ENCODE measurements at places on chromosomes 13 and 19.

DNA sequence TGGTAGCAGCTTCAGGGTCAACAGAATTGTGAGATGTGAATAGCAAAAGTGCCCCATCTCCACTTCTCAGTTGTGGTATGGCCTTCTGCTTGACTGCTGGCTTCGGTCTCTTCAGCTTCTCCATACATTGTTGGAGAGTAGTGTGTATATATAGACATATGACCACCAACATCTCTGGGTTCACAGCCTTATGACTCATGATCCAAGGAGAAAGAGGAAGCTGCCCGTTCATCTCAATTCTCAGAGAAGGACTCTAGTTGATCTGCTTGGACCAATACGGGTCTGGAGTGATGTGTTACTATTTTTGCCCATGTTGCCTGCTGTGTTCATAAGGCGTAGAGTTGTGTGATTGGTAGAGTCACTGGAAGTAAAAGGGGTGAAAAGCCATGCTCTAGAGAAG is 3.6 kb upstream of the COMMD6 start:
- DNase-seq: no peak

DNA sequence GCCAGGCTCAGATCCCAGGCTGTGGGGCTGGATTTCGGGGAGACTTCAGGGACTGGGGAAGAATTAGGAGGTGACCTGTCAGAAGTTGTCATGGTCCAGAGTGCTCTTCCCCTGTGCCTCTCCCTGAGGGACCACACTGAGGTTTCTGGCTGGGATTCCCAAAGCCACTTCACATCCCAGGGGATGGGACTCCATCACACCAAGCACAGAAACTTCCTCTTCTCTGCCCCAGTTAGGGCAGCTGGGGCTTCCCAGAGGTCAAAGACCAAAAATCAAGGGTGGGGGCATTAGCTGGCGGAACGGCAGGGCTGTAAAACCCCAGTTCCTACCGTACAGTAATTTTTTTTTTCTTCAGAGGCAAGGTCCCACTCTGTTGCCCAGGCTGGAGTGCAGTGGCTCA is 7.4 kb downstream of the FCER2 start:
- no peak for DNase-seq

GRCh38 chr19:31330237-31330636 is 19.0 kb downstream of the TSHZ3 start:
- no peak for DNase-seq

DNA sequence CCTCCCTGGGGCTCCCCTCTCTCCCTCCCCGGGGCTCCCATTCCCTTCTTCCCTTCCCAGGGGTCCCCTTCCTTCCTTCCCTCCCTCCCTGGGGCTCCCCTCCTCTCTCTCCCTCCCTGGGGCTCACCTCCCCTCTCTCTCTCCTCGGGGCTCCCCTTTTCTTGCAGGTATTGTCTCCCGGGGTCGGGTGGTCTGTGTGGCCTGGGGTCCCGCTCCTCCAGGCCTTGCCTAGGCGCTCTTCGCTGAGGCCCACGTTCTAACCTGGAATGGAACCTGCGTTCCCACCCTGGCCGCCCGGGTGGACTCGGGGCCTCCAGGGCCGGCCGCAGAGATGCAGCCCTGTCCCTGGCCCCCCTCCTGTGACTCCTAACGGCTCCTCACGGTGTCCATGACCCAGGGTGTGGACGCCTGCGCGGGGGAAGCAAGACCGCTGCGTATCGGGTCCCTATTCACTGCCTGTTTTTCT is 940 bp upstream of the DCUN1D2 start:
- no peak for DNase-seq

GRCh38 chr13:48902368-48902767 is 73.3 kb upstream of the FNDC3A start:
- peak; percentile 5 for DNase-seq

GRCh38 chr19:16365300-16365996 is 40.8 kb downstream of the KLF2 start:
- no peak for DNase-seq

DNA sequence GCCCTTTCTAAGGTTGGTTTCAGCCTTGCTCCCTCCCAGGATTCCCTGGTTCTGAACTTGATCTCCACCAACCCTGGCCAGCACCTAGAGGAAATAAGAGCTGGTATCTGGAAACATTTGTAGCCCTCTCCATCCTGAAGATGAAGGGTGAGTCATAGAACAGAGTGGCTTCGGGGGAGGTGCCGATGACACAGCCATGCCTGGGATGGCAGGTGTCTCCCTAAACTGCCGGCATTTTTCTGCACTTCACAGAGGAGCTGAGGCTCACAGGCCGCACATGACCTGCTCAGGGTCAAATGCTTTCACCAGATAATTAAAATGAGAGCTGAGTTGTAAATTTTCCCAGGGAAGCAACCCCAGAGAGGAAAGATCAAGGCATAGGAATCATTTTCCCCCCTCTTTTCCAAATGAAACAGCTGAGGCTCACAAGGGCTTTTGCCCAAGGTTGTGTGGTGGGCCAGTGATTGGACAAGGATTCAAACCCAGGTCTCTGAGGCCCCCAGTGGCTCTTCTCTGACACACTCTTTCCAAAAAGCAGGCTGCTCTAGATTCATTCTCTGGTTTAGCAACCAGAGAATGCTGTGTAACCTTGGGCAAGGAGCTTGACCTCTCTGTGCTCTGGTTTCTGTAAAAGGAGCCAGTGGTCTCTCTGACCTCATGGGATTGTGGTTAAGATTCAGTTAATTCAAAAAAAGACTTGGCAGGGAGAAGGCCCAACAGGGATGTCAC is 1.2 kb upstream of the SLC25A42 start:
- DNase-seq: no peak

DNA sequence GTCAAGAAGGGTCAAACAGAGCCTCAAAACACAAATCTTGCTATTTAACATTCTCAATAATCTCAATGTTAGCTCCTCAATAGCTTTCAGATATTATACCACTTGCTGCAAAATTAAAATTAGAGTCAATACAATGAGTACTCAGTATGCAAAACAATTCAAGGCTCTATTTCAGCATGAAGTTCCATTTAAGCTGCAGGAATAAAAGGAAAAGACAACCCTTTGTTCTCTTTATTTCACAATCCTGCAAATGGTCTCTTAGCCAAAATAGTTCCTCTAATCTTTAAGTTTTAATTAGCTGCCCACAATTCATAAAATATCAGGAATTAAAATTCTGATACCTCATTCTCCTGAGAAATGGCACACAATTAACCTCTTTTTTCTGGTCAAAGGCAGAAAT is 40.5 kb upstream of the DCT start:
- DNase-seq: no peak

- DNase-seq: peak; percentile 14
Observed at GRCh38 chr13:47646298-47646697, 354.8 kb downstream of the SUCLA2 start.

DNA sequence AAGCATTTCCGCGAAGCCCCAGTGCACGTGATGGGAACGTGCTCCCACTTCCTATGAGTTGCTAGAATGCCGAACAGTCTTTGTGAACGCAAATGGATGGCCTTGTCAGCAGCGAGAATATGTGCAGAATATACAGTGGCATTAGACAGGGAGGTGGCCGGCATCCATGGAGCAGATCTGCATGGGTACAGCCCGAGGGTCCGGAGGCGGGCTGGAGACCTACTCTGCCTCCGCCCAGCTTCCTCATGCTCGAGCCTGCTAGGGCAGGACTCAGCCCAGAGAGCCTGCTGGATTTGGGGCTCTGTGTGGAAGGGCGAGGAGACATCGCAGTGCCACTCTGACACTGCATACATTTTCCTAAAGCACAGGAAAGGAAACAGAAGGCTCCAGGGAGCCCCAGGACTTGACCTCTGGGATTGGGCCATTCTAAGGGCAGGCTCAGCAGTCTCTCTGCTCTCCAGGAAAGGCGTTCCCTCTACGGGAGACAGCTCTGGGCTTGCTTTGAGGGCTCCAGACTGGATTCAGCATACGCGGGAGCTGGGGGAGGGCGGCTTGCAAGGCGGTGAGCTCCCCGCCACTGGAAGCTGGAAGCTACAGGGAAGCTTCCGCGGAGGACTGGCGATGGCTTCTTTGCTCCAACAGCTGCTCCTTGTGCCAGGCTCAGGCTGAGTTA is 55.9 kb upstream of the UQCRFS1 start:
- no peak for DNase-seq

DNA sequence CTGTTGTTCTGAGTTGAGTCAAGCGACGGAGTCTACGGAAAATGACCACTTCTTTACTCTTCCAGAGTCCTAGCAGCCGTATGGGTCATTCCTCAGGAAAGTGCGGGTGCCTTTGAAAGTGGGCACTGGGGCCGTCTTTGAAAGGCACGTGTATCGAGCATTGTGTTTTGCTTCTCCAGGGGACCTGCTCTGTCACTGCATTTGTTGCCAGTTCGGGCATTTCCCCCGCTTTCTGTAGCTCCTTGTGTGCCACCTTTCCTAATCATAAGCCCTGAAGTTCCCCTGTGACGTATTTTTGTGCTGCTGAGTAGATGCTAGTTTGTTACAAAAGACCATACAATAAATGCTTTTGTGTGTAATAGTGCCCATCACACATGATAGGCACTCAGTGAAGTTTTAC is 24.4 kb downstream of the SPATA13 start:
- DNase-seq: no peak

GRCh38 chr13:19782049-19782726 is 557 bp downstream of the PSPC1 start:
- DNase-seq: no peak

- DNase-seq: no peak
Observed at GRCh38 chr13:98293103-98293502, 116.0 kb upstream of the RNF113B start.

- no peak for DNase-seq
Observed at GRCh38 chr13:44368062-44368591, 5.5 kb upstream of the SERP2 start.

GRCh38 chr13:36959456-36960116 is 39.5 kb upstream of the SMAD9 start:
- no peak for DNase-seq

- DNase-seq: no peak
Observed at GRCh38 chr13:73987618-73988017, 146.6 kb downstream of the KLF12 start.

DNA sequence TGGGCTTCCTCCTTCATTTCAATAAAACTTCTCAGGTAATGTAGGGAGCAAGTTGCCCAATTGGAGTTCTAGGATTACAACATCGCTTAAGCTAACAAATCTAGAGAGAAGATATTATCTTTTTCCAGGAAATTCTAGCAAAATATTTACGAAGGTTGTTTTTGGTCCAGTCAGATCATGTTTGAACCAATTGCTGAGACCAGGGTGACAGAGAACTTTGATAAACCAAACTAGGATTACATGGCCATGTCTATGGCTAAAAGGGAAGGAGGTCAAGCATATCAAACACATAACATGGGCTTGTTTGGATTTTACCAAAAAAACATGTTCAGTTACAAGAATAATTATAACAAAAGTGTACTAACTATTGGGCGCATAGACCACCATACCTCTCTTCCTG is 442.4 kb upstream of the SGCG start:
- no peak for DNase-seq

DNA sequence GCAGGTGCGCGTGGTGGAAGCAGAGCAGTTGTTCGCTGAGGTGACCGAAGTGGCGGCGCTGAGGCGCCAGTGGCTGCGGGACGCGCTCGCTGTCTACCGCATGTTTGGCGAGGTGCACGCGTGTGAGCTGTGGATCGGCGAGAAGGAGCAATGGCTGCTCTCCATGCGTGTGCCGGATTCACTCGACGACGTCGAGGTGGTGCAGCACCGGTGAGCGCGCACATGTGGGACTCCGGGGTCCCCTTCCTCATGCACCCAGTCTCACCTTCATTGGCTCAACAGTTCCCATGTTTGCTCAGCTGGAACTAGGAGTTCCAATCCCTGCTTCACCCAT is 46.5 kb downstream of the SPTBN4 start:
- no peak for DNase-seq

- no peak for DNase-seq
Observed at GRCh38 chr13:99894840-99895443, 76.6 kb downstream of the ZIC5 start.

GRCh38 chr13:100523981-100524386 is 64.6 kb downstream of the GGACT start:
- DNase-seq: no peak

DNA sequence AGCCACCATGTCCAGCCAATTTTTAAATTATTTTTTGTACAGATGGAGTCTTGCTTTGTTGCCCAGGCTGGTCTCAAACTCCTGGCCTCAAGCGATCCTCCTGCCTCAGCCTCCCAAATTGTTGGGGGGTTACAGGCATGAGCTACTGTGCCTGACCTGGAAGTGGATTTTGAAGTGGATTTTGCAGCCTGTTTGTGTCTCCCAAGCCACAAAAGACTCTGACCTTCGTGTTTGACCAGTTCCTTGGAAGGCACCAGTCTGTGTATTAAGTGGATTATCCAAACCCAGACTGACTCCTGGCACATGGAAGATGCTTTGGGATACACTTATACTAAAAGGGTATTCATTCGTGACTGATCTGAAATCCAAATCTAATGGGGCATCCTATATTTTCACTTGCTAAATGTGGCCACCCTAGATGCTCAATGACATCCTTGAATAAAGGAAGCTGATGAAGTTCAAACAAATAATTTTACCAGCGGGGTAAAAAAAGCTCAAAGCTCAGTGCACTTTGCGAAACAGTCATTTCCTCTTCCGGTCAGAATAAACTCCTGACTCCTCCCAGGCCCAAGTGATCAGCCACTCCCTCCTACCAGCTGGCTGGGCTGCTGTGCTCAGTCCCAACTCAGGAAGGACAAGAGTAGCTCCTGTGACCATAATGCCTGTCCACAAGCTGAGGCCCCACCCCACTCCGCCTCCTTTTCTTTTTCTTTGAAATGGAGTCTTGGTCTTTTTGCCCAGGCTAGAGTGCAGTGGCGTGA is 32.6 kb upstream of the GATAD2A start:
- no peak for DNase-seq

- DNase-seq: peak; percentile 72
Observed at GRCh38 chr19:9934132-9934950, 2.0 kb downstream of the OLFM2 start.

GRCh38 chr19:11435833-11436313 is 438 bp downstream of the PRKCSH start:
- DNase-seq: no peak

GRCh38 chr19:1470305-1471009 is 8.6 kb downstream of the C19orf25 start:
- no peak for DNase-seq

DNA sequence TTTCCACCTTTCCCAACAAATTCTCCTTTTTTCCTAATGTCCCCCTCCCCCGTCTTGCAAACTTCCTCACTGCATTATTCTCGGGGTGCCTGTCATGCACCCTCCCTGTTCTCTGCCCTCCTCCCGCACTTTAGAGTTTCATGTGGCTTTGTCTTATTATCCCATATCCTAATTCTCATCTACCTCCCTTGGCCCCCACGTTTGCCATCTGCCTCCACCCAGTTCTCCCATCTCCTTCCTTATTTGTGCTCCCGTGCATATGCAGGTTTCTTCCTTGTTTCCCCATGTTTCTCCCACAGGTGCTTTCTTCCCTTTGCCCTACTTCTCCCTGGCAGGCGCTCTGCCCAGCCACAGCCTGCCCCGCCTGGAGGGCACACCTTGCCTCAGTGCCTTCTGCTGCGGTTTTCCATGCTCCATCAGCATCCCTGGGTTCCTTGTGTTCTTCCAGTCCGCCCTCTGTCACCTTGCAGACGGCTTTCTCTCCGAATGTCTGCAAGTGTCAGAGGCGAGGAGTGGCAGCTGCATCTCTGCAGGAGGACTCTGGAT is 1.5 kb downstream of the SPATA13 start:
- DNase-seq: no peak

Data from spinal cord (tissue), 10 donors.